ENCODE measurements at places on chromosomes 16 and 17.

DNA sequence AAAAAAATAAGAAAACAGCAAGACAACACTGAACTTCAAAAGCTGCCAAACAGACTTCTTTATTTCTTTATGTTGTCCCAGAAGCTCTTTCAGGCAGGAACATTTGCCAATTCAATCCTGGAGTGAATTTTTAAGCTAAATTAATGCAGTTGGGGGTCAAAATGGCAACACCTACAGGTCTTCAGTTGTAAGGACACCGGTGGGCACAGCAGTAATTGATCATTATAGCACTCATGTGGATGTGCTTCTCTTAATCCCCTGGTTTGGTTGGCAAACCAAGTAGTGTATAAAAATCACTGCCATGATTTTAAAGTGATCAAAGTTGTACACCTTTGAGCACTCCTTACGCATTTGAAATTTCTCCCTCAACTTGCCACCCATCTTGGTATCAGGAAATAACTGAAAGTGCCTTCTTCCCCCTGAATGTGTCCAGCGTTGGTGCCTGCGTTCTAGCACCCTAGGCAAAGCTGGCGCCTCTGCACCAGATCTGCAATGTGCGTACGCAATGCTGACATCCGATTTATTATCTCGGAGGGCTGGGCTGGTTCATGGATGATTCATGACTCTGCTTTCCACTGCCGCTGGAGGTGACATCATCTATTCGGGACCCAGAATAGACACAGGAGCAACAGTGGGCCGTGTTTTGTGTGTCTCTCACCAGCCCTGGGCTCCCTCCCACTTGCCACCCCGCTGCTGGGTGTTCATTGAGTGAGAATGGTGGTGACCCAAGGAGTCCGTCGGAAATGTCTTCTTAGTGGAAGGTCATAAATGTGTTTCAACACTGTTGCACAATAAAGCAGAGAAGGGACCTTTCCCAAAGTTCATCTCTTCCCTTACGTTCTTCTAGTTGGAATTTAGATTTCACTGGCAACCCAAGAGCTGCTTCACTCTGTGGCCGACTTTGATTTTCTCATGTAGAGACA lies 203.4 kb downstream of the CCDC182 start:
- DNase-seq: no peak

DNA sequence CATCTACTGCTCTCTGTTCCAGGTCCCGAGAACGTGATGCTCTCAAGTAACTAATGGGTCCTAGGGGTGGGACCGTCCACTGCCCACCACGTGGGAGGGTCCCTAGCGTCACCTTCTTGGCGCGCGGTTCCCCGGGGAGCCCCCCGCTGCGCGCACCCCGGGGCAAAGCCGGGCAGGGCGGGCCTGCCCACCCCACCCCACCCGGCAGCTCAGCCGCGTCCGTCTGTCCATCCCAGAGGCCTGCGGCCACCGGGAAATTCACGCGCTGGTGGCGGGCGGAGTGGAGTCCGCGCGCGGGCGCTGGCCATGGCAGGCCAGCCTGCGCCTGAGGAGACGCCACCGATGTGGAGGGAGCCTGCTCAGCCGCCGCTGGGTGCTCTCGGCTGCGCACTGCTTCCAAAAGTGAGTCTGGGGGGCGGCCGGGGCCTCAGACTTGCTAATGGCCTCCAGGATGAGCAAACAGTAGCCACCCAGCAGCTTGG lies 494 bp downstream of the PRSS41 start:
- no peak for DNase-seq

DNA sequence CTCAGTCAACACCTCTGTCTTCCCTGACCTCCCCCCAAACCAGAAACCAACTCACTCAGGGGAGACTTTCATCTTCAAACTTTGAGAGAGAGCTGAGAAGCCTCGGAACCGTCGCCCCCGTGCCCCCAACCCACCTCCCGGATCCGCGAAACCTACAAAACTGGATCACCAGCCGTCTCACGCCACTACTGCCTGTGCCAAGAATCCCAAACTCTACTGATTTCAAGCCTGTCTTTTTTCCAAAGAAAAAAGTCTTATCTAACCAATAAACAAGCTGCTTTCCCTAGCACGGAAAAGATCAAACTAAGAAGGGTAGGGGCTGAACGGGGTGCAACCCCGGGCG lies 2.0 kb downstream of the AXIN2 start:
- DNase-seq: no peak

DNA sequence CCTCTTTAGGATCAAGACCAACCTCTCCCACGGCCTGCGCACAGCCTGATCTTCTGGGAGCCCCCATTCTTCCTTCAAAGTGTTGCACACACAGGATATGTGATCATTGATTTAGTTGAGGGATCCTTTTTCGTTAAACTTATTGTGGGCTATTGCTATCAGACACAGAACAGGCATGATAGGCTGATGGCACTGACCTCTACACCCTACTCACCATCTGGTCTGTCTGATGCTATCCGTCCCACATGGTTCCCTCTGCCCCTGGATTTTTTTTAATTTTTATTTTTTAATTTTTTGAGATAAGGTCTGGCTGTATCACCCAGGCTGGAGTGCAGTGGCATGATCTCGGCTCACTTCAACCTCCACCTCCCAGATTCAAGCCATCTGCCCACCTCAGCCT lies 19.2 kb upstream of the LITAF start:
- DNase-seq: no peak

DNA sequence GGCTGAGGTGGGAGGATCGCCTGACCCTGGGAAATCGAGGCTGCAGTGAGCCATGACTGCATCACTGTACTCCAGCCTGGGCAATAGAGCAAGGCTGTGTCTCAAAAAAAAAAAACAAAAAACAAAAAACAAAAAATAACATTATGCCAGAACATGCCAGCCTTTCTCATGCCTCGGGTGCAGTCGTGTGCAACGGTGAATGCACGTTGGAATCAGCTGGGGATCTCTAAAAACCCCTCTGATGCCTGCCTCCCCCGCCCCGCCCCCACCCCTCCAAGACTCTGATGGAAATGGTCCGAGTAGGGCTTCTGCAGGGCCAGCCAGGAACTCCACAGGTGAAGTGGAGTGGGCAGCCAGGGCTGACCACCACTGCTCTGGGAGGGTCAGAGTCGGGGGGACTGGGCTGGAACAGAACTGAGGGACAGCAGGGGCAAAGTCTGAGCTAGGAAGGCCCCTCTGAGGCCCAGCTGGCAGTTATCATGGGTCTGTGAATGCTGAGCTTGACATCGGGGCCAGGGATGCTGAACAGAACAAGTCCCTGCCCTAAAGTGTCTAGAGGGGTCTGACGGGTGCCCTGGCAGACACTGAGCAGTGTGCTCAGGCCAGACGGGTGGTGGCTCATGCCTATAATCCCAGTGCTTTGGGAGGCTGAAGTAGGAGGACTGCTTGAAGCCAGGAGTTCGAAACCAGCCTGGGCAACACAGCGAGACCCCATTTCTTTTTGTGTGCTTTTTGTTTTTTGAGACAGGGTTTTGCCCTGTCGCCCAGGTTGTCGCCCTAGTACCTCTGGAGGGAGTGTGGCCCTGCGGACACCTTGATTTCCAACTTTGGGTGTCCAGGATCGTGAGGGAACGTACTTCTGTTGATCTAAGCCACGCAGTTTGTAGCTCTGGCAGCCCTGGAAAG lies 193.4 kb upstream of the GSE1 start:
- no peak for DNase-seq

DNA sequence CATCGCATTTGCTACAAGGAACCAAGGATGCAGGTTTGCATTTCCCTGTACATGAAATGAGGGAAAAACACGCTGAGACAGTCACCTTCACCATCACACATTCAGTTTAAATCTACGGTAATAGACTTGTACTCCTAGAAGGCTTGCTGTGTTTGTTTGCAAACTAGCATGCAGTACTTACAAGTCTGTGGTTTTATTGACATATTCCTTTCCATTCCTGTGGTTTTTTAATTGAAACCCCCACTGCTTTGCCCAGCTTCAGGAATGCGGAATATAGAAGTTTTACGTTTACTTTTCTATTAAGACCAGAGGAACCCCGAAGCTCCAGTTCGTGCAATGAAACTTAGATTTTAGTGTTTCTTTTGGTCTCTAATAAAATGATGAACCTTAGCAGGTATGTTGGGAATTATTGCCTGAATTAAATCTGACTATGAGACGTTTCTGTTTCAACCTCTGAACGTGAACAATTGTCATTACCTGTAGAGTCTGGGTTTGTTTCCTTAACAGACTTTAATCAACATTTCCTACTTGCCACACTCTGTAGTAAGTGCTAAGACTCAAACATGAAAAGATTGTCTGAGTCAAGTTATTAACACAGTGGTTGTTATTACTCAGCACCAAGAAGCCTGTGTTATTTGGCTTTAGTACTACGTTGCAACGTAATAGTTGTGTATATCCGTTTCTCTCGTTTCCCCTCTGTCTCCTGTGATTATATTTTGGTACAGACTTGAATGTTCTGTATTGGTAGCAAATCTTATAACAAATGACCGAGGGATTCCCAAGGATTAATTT lies 793.3 kb upstream of the GOT2 start:
- peak; percentile 52 for DNase-seq

DNA sequence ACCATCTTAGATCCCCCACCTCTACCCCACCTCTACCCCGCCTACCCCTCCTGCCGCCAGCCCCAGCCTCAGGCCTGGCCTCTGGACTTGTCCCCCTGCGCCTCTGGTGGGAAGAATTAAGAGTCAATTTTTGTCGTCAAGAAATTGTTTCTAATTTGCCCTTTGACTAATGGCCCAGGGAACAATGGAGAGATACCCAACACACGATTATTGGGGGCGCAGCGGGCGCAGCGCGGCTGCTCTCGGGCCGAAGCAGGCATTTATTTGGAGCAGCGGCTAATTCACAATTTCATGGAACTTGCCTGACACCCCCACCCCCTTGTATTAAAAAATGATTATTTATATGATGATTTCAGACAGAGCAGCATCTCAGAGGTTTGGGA lies 4.4 kb upstream of the BAHCC1 start:
- no peak for DNase-seq

DNA sequence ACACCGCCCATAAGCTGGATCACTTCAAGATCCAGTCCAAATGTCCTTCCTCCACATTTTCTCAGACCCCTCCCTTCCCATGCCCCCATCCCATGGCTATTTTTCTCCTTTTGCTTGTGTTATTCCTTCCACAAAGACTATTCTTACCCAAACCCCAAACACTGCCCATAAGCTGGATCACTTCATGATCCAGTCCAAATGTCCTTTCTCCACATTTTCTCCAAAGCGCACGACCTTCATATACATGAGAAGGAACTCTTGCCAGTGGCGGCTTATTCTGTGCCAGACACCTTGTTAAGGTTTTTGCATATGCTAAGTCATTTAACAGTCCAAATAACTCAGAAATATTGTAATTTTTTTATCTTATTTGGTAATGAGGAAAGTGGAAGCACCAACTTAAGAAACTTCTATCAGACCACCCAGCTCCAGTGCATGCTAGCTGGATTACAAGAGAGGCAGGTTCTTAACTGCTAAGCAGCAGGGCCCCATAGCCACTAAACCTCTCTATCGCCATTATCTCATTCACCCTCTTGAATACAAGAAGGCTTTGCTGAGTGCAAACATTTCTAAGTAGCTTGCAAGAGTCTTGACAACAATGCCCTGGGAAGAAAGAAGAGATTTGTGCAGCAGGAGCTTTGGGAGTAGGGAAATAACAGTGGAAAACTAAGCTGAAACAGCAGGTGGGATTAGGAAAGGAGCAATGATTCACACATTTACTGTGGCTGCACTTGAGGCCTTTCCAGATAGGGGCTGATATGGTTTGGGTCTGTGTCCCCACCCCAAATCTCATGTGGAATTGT lies 428.2 kb upstream of the MAF start:
- DNase-seq: no peak

- DNase-seq: no peak
Measured at GRCh38 chr17:3482852-3483251, 7.1 kb downstream of the ASPA start.

DNA sequence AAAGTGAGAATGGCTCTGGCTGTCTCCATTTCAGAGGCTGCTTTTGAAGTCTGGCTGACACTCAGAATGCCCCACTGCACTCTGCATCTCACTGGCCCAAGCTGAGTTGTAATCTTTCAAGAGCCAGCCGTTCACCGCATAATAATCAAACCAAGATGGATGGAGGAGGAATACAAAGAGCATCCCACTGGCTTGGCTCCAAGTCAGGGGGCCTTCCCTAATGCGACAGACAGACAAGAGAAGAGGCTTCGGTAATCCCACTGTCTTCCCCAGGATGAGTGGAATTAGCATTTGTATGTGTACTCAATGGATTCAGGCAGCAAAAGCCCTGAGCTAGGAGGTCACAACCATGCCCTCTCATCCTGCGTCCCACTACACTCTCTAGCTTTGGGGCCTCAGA lies 68.0 kb downstream of the CBLN1 start:
- DNase-seq: no peak

- DNase-seq: no peak
Measured at GRCh38 chr17:50649042-50649908, 14.6 kb downstream of the ABCC3 start.

GRCh38 chr17:76390003-76390421 lies 5.6 kb downstream of the SPHK1 start:
- no peak for DNase-seq

GRCh38 chr16:72896485-72897118 lies 151.3 kb downstream of the ZFHX3 start:
- no peak for DNase-seq

Data from LoVo (cell line).